ENCODE measurements at places on chromosomes 1 and 21. TPM values are rescaled to one million over a fixed set of nuclear protein-coding genes. Genes with fewer than 3 reads are reported as not detected.

The DENND2C gene
- 0.12 TPM for total RNA-seq

The WNT4 gene
- not detected for total RNA-seq

The CHIA gene
- not detected for total RNA-seq

- peaks cover 10% of the 10 kb centered on the region for H3K27me3 ChIP-seq
- no peaks in the 10 kb centered on the region for H3K4me1 ChIP-seq
- no peaks in the 10 kb centered on the region for H3K36me3 ChIP-seq
- H3K4me3 ChIP-seq, result no peak overlapping the region
- no peak overlapping the region for H3K27ac ChIP-seq
- DNase-seq, result no peak
These were observed 244.6 kb downstream of the NPHP4 start for GRCh38 chr1:5747426-5748285.

DNA sequence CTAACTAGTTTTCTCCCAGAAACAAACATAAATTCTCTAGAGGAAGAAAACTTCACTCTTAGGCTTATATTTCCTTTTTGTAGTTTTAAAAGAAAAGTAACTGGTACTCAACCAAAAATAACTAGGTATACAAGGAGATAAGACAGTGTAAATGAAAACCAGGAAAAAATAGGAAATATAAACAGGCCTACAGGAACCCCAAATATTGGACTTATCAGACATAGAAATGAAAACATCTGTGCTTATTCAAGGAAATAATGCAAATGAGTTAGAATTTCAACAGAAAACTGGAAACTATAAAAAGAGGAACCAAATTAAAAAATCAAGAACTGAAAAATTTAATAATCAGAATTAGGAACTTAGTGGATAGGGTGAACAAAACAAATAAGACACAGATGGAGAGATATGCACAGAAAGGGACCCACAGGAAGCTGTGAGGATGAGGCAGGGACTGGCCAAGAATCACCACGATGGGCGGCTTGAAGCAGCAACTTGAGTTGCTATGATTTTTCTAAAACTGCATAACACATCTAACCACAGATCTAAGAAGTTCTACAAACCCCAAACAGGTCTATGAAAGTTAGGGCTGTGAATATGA lies 67.5 kb upstream of the ACTRT2 start:
- no peaks in the 10 kb centered on the region for H3K4me1 ChIP-seq
- H3K4me3 ChIP-seq, result no peak overlapping the region
- no peaks in the 10 kb centered on the region for H3K27me3 ChIP-seq
- no peak overlapping the region for H3K27ac ChIP-seq
- no peaks in the 10 kb centered on the region for H3K36me3 ChIP-seq
- DNase-seq, result no peak

- H3K4me3 ChIP-seq, result no peak overlapping the region
- DNase-seq, result no peak
- peaks cover 5% of the 10 kb centered on the region for H3K4me1 ChIP-seq
- H3K27me3 ChIP-seq, result peaks cover 18% of the 10 kb centered on the region
These were observed 12.8 kb upstream of the TMPRSS2 start for GRCh38 chr21:41520560-41521442.

DNA sequence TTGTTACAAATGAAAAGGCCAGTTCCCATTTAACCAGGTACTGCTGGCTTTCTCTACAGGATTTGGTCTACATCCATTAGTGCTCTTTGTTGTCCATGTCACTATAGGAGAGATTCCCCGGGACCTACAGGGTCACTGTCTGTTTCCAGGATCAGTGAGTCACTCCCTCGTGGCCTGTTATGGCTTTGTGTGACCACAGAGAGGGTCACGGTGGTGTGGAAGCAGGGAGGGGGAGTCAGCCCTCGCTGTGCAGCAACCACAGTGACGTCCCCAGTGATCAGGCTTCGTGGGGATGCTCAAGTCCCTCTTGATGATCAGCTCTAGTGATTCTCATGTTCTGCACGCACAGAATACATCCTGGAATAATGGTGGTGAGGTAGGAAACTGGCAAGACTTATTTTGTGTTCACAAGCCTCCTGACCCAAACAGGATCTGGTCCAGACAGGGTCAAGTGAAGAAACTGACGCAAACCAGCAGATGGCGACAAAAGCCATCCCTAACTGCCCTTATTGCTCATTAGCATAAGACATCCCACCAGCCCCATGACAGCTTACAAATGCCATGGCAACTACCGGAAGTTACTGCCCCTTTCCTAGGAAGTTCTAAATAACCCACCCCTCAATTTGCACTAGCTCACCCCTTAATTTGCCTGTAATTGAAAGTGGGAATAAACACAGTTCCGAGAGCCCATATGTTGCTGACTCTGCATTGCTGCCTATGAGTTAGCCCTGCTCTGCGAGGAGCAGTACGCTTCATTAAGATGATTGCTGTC lies 98.5 kb downstream of the DISC1 start:
- H3K4me3 ChIP-seq, result no peak overlapping the region
- H3K27ac ChIP-seq, result no peak overlapping the region
- no peaks in the 10 kb centered on the region for H3K36me3 ChIP-seq
- peak; percentile 21 for DNase-seq

DNA sequence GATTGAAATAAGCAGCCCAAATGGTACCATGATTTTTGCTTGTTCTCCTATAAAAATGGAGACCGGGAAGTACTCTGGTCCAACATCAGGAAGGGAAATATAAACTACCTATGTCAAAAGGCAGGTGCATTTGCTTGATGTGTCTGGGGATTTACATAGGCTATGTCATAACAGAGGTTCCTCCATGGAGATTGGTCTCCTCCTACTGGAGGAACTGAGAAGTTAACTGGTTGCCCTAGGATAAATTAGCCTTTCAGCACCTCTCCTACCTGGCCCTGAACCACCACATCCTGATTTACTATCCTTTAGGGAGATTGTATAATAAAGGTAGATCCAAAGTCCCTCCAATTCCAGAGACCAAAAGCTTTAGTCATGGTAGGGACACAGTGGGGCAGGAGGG lies 1109.3 kb upstream of the B3GALT2 start:
- H3K4me3 ChIP-seq, result no peak overlapping the region
- no peak overlapping the region for H3K27ac ChIP-seq
- H3K4me1 ChIP-seq, result peaks cover 23% of the 10 kb centered on the region
- no peaks in the 10 kb centered on the region for H3K36me3 ChIP-seq
- peak; percentile 54 for DNase-seq
